ENCODE measurements at places on chromosomes 5 and 9.
A peak's percentile ranks its signal among the peaks of the same experiment; 100 is the strongest.

DNA sequence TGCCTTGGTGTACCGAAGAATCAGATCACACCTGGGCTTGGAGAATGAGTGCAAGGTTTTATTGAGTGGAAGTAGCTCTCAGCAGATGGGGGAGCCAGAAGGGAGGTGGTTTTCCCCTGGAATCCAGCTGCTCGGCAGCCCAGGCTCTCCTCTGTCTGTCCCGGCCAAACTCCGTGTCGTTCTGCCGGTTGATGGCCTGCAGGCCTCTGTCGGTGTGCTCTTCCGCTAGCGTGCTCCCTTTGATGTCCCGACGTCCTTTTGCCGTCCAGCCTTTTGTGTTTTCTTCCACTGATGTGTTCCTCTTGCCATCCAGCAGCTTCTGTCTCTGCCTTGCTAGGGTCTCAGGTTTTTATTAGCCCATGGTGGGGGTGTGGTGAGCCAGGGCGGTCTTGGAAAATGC, 28.0 kb upstream of the MIER3 start:
- H3K4me1 ChIP-seq = peaks cover 6% of the 10 kb centered on the region
- H3K4me3 ChIP-seq = no peak overlapping the region
- no peak for DNase-seq
- H3K27ac ChIP-seq = no peak overlapping the region
- peaks cover 2% of the 10 kb centered on the region for H3K27me3 ChIP-seq

- H3K27ac ChIP-seq = no peak overlapping the region
- H3K36me3 ChIP-seq = no peaks in the 10 kb centered on the region
- H3K4me3 ChIP-seq = no peak overlapping the region
- no peaks in the 10 kb centered on the region for H3K27me3 ChIP-seq
- no peaks in the 10 kb centered on the region for H3K4me1 ChIP-seq
- DNase-seq = no peak
These were observed 105.7 kb downstream of the SPOCK1 start for GRCh38 chr5:137393196-137393993.

DNA sequence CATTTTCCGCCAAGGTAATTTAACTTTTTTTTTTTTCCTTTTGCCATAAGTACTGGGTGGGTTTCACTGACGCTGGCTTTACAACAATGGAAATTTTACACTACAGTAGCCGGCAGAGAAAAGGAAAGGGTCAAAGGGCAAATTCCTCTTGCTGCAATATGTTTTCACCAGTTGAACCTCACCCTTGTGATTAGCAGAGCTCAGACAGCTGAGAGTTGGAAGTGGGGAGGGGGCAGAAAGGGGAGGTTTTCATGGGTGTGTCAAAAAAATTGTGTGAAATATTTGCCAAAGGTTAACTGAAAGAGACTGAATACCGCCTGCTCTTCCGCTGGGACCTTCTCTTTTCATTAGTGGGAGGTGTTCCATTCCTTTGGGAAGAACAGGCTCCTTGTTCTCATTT, 296.9 kb downstream of the ADAMTS6 start:
- no peak overlapping the region for H3K27ac ChIP-seq
- no peak for DNase-seq
- no peaks in the 10 kb centered on the region for H3K4me1 ChIP-seq

- no peak overlapping the region for H3K27ac ChIP-seq
- H3K4me3 ChIP-seq = no peak overlapping the region
- H3K4me1 ChIP-seq = no peaks in the 10 kb centered on the region
- no peaks in the 10 kb centered on the region for H3K36me3 ChIP-seq
- no peak for DNase-seq
These were observed 118.1 kb upstream of the TARS1 start for GRCh38 chr5:33322632-33323031.

DNA sequence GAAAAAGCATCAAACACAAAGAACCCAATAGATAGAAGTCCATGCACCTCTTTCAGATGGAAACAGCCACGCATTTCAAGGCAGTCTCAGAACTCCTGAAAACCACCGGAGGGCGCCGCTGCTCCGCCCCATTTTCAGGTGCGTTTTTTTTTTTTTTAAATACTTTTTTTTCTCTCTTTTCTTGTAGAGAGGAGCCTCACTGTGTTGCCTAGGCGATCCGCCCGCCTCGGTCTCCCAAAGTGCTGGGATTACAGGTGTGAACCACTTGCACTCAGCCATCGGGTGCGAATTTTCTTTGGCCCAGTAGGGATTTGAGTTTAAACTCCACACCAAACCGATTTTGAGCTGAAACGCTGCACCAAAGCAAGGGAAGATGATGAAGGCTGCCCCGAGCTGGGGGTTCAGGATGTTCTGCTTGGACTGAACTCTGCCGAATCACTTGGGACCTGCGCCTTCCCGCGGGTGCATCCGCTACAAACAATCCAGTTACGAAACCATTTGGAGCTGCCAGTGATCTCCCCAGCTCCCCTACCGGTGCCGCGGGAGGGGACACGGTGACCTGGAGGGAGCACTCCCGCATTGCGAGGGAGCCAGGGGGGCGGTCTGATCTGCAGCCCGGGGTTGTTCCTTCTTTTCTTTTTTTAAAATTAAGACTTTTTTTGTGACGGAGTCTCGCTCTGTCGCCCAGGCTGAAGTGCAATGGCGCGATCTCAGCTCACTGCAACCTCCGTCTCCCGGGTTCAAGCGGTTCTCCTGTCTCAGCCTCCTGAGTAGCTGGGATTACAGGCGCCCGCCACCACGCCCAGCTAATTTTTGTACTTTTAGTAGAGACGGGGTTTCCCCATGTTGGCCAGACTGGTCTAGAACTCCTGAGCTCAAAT, 1.4 kb downstream of the PTGR1 start:
- H3K4me3 ChIP-seq = peak overlapping the region; percentile 23
- H3K27me3 ChIP-seq = peaks cover 27% of the 10 kb centered on the region
- H3K4me1 ChIP-seq = peaks cover 22% of the 10 kb centered on the region
- no peak overlapping the region for H3K27ac ChIP-seq

GRCh38 chr9:78563269-78563668, 266.3 kb downstream of the PSAT1 start:
- no peak overlapping the region for H3K27ac ChIP-seq
- no peaks in the 10 kb centered on the region for H3K4me1 ChIP-seq
- DNase-seq = no peak
- no peaks in the 10 kb centered on the region for H3K27me3 ChIP-seq

Data from natural killer cell (primary cell).